ENCODE measurements at places on chromosomes 3 and 15.

DNA sequence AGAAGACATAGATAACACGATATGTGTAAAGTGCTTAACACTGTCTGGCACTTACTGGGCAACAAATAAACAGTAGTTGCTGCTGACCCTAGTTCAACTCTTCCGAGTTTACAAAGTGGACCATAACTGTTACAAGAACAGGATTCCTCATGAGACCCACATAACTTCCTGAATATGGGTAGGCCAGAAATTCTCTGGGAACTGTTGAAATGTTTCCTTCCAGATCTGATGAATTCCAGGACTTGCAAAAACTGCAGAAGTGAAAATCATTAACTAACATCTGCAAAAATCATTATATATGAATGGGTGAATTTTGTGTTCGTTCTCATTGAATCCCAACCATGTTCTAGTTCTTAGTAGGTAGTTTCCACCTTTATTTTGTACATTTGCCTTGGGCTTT, 181.7 kb upstream of the MME start:
- no peak for DNase-seq

DNA sequence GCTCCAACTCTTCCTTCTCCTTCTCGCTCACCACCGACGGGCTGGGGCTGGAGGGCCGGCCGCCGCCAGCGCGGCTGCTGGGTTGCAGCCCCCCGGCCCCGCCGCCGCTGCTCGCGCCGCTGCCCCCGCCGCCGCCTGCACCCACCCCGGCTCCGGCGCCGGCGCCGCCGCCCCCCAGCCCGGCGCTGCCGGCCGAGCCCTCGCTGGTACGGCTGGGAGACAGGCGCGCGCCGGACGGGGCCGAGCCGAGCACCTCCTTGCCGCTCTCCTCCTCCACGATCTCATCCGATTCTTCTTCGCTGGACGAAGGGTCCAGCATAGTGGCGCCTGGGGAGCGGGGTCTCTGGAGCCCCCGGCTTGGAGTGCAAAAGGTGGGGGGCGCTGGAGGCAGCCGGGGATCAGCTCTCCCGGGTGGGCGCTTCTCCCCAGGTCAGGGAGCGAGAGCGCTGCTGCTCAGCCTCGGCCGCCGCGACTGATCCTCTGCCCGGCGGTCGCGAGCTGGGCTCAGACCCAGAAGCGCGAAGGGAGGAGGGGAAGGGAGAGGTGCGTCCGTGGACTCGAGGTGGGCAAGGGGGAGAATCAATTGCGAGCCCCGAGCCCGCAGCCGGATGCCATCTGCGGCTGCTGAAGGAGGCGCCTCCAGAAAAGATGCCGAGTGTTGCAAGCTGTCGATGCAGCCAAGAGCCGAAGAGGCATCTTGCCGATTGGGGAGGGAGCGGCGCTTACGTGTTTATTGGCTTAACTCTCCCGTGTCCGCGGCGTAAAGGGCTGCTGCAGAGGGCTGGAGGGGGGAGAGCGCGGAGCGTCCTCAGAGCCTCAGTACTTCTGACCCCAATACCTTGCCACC, at the start of gene CADPS:
Gene CADPS, minus strand, starts transcription at position 706 of the 847 bp plus-strand sequence. Its CDS starts 387 bp downstream, at position 319.
- no peak for DNase-seq

- no peak for DNase-seq
Observed at GRCh38 chr15:90595763-90596155, 66.0 kb downstream of the CRTC3 start.

GRCh38 chr15:78951841-78952238, 7.0 kb upstream of the CTSH start:
- DNase-seq = no peak

- DNase-seq = no peak
Observed at GRCh38 chr15:59165726-59166125, 40.9 kb upstream of the LDHAL6B start.

DNA sequence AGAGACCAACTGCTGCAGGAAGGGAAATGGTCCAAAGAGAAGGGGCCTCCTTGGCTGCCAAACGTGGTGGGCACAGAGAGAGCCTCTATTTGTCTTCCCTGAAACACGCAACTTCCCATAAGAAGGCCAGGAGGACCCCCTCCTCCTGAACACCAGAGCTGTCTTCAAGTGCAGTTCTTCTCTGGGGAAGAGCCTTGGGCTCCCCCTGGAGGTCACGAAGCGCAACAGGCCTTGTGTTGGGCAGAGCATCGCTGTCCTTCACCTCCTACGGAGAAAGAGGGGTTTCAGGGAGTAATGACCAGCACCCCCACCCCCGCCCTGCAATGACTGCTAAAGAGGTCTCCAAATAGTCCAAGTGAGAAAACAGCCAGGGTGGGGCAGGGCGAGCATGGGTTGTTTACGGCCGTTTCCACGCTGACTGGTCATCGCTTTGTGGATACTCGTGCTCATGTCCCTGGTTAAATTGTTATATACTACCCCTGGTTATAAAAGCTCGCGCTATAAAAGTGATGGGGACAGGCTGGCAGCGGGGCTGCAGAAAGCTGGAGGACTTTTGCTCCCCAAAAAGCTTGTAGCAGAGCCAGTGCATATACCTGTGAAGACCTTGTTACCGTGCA, 397.5 kb upstream of the ATP10A start:
- DNase-seq = peak; percentile 25

DNA sequence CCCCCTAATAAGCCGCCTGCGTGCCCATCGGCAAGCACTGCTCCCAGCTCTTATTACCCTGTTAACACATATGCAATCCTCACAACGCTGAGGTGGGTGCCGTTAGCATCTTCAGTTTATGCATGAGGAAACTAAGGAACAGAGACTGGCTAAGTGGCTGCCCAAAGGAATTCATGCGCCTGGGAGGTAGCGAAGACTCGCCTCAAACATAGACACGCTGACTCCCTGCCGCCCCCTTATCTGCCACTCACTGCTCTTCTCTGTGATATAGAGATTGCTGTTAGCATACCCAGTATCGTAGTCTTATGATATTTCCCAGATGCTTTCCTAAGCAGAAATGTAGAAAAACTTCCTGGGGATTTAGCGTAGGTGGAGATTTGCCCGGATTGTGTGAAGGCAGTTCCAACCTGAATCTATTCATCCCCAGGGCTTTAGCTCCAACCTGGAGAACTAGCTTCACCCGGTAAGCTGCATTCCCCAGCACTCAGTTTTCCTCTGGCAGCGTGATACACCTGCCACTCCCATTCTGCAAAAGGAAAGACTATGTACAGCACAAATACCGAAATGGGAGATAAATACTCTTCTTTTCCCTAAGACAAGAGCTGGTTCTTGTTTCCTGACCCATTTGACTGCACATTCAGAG, 23.7 kb upstream of the CD47 start:
- no peak for DNase-seq

DNA sequence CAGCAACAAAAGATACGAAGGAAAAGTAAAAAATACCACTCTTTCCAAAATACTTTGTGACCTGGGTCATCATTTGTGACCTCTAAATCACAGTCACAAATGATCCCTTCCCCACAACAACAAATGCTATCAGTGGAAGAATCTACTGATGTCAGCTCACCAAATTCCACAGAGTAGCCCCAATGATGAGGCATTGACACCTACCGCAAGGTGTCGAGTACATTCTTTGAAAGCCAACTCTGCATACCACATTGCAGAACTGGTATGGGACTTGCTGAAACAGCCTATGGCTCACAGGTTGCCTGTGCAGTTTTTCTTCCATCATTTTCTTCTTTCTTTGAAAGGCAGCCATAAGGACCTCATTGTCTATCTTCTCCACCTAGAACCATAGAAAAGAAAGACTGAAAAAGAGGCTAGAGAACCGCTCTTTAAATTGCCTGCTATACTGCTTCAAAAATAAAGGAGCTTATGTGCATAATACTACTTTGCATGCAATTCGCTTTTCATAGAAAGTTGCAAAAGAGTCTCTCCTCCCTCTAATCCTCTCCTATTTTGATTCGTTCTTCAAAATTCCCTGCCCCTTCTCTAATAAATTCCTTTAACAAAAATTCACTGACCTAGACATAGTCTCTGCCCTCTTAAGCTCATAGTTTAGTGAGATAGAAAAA, 21.4 kb upstream of the KPNA1 start:
- DNase-seq = no peak

DNA sequence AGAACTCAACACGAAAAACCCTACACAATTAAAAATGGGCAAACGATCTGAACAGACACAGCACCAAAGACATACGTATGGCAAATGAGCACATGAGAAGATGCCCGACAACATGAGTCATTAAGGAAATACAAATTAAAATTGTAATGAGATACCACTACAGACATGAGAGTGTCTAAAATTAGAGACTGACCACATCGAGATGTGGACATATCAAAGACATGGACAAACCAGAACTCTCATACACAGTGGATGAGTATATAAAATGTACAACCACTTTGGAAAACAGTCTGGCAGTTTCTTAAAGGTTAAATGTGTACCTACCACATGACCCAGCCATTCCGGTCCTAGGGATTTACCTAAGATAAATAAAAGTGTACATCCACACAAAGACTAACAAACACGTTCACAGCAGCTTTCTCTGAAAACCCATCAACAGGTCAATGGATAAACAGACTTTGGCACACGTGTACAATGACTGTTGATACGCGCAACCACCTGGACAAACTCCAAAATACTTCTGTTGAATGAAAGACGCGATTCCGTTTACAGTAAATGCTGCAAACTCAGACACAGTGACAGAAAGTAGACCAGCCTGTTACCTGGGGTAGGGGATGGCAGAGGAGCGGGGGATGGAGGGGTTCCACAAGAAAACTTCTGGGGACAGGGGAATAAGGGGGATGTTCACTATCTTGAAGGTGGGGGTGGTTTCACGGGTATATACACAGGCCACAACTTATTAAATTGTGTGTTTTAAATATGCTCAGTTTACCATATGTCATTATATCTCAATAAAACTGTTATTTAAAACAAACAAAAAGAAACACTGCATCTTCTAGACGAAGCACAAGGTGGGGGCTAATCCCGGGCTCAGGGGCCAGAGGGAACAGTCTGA, 2.1 kb downstream of the TNK2 start:
- DNase-seq = peak; percentile 35

- DNase-seq = no peak
Observed at GRCh38 chr15:23764716-23765115, 77.6 kb upstream of the NDN start.

- no peak for DNase-seq
Observed at GRCh38 chr3:100352296-100353231, 18.0 kb downstream of the NIT2 start.

DNA sequence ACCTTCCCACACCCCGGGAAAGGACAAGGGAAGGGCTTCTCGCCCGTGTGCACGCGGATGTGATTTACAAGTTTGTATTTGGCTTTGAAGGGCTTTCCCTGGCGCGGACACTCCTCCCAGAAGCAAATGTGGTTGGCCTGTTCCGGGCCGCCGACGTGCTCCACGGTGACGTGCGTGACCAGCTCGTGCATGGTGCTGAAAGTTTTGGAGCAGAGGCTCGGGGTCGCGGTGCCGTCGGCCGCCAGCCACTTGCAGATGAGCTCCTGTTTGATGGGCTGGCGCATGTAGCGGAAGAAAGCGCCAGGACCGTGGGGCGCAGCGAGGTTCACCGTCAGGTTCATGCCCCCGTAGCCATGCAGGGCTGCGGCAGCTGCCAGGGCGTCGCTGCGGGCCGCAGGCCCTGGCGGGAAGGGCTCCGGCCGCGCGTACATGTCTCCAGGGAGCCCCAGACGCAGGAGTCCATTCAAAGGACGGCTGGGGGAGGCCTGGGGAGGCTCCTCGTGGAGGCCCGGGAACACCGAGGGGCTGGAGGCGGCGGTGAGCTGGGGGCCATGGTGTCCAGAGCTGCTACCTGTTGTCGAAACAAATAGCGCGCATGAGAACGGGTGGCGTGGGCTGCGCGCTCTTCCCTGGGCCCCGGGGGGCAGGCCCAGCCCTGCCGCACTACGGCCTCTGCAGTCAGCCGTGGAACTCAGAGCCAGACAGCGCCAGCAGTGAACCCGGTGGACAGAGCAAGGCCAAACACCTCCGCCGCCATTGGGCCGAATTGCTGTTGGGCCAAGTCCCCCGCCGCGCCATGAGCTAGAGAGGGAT, 10.2 kb downstream of the ZIC4 start:
- DNase-seq = no peak

DNA sequence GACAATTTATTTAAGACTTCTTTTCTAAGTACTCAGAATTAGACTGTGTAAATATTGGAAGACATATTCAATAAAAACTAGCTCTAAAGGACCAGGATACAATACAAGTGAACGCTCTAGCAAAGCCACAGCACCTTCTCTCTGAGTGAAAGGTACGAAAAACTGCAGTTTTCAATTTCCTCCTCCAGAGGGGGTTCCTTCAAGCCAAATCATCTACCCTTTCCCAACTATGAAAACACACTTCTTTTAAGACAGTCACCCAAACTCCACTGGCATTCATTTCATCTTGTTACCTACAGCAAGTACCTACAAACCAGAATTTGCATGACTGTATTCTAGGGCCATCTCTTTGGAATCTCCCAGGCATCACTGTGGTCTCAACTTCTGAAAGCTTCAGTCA, 165.8 kb downstream of the ERC2 start:
- no peak for DNase-seq

DNA sequence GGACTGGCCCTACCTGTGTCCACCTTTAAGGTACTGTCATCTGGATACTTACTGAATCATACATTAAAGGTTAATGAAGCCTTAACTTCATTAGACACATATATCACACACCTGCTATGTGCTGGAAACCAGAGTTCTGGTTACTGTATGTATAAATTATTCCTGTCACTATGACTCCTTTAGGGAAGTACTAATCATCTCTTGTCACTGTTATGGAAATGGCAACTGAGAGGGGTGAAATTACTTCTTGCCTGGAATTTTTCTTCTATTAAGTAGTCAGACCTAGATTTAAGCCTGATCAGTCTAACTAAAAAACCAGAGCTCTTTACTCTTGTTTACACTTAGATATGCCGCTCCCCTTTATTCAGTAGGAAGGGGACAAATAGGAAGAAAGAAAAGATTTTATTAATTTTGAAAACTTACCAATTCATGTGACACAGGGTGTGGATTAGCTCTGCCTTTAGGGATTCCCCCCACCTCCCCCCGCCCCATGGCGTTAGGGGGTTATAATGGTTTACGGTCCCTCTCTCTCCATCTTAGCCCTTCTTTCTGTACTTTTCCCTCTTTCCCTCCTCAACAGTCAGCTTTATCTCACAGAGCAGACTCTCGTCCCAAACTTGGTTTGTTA, 152.5 kb downstream of the KLHL25 start:
- no peak for DNase-seq

DNA sequence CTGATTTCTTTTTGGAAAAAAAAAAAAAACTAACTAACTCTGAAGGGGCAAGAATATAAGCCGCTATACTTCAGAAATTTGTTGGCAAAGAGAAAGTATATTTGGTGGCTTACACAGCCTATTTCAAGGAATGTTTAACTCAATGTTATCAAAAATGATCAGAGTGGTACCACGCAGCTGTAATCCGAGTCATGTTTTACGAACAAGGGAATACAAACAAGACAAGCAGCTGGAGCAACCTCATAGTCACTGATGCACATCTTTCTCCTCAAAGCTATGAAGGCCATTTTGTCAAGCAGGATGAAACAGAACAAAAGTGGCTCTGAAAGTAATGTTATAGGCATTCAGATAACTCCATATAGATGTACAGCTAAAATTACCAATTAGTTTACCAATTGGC, 81.2 kb downstream of the SCAPER start:
- no peak for DNase-seq

- DNase-seq = peak; percentile 76
Observed at GRCh38 chr3:143970773-143971358, 757 bp upstream of the DIPK2A start.

All from activated T-cell treated with anti-CD3 and anti-CD28 coated beads, Interleukin-2, amount 50 U/mL, for 48 hours (primary cell).